ENCODE measurements at places on chromosomes 11 and 22.

GRCh38 chr11:111119751-111120150 is 125.8 kb upstream of the POU2AF2 start:
- DNase-seq = no peak

- DNase-seq = no peak
Observed at GRCh38 chr11:45500451-45500850, 165.0 kb downstream of the CHST1 start.

DNA sequence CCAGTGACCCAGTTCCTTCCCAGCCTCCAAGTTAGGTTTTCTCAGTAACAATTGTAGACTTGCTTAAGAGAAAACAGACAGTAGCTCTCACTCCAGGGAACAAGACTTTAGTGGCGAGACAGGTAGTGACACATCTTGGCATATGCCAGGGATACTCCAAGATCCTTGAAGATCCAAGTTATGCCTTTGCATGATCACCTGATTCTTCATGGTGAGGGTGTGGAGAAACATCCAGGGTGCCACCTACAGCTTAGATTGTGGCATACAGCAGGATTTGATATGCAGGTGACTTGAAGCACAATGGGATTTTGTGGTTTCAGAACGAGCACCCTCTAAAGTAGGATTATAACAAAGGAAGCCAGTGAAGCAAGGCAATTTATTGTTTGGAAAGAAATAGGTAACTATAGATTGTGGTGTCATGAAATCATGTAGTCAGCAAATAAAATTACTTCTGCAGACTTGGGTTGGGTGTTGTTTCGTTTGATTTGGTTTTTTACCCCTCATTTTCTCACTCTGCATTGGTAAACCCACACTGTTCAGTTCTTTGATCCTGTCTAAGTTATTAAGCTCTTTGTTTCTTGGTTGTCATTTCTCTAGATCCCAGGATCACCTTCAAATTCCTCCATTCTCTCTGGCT is 9.2 kb downstream of the POU2AF3 start:
- no peak for DNase-seq

- no peak for DNase-seq
Observed at GRCh38 chr11:126332221-126332711, 23.2 kb upstream of the ST3GAL4 start.

DNA sequence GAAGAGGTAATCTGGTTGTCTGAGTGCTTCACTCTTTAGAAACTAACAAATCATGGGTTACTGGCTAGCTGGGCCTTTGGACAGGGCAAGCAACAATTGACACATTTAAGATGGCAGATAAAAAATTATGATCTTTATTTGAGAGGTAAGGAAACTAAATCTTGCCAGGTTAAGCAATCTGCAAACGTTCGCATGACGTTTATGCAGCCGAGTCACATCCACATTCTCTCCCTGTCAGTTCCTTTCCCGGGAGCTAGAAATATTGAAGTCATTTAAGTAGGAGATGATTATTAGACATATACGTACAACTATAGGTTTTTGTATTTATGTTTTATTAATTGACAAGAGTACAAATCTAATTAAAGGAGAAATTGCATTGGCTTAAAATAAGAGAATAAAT is 57.4 kb upstream of the RCN1 start:
- no peak for DNase-seq

GRCh38 chr11:75969626-75970308 is 154.8 kb downstream of the UVRAG start:
- DNase-seq = no peak

- no peak for DNase-seq
Observed at GRCh38 chr11:79393362-79394043, 47.3 kb downstream of the TENM4 start.

- no peak for DNase-seq
Observed at GRCh38 chr22:26480611-26480932, 3.0 kb downstream of the HPS4 start.

- DNase-seq = no peak
Observed at GRCh38 chr11:2725368-2726300, 25.8 kb upstream of the KCNQ1OT1 start.

GRCh38 chr11:35330931-35331330 is 88.4 kb downstream of the SLC1A2 start:
- DNase-seq = peak; percentile 22

DNA sequence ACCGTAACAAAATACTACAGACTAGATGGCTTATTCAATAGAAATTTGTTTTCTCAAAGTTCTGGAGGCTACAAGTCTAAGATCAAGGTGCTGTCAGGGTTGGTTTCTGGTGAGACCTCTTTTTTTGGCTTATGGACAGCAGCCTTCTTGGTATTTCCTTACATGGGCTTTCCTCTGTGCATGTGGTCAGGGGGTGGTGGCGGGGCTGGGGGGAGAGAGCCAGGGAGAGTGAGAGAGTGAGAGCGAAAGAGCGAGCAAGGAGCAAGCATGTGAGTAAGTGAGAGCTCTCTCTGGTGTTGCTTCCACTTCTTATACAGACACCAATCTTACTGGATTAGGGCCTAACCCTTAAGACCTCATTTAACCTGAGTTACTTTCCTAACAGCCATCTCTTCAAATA is 181.5 kb downstream of the TMEM135 start:
- DNase-seq = peak; percentile 15

DNA sequence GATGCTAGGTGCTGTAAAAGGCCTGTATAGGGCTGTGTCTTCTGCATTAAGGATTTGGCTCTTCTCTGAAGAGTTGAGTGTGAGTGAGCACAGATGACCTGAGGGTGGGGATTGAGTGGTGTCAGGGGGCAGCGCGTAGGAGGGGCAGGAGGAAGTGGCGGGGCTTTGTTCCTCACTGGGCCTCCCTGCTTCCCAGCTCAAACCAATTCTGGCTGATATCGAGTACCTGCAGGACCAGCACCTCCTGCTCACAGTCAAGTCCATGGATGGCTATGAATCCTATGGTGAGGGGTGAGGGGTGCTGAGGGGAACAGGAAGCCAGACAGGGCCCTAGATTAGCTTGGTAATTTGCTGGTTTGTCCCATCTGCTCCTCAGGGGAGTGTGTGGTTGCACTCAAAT is 9.1 kb downstream of the PHOX2A start:
- no peak for DNase-seq

DNA sequence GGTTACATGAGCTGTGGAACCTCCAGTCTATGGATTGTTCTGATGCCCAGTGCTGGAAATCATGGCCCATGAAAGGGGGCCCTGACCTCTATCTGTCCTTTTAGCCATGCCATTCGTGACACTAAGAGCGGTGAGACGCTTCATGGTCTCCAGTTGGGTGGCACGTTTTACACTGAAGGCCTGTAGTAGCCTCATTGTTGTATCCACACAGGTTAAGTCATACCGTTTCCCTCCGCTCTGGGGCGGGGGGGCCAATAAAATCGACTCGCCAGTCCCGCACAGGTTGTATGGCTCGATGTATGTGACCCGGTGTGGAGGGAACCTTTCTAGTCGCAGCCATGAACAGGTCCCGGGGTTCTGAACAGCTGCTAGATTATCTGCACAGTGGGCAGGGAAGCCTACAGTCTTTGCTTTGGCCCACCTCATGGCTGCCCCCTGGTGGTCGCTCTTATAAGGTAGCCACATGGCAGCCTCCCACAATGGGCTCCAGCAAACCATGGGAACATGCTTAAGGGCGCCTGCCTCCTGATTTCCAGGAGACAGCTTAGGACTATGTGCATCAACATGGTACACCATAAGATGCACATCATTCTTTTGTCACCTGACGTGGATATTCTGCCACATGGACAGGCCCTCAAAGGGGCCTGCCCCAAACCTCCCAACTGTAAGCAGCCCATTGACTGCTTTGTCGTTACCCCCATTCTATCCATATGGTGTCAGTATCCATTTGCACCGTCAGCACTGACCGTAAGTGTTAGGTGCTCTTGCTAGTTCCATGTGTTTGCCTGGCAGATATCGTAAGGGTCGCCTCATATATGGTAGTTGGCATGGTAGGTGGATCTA is 19.7 kb upstream of the APOL3 start:
- peak; percentile 87 for DNase-seq

DNA sequence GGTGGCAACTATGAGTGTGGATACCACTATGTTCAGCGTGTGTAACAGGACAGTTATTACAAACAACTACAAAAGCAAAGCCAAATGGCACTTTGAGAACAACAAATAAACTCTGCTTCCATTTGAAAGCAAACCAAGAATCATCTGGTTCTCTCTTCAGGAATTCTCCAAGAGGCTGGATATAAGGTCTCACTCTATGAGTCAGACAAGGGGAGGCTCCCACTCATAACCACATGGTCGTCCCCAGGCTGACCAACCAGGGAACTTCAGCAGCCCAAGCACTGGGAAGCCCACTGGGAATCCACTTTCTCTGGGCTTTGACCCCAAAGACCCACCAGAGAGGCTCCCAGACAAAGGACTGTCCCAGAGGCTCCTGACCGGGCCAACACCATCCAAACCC is 35.3 kb downstream of the DGCR2 start:
- no peak for DNase-seq

DNA sequence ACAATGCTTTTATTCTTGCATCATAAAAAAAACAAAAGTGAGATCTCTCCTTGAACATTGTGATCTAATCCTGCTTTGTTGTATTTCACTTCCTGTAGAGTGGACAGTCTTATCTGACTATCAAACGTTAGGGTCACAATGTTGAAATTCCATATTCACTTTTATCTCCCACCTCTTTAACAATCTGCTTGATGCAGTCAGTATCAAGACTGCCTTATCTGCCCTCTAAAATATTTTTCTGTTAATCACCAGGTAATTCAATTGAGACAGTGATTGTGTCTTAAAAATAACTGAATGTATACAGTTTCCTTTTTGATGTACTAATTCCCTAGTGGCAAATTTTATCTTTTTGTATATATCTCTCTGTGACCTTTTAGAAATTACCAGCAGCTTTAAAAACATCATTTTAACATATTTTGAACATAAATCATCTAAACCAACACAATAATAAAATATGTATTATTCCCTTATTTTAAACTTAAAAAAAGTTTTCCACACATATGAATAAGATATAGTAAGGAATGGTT is 143.1 kb upstream of the MPPED2 start:
- DNase-seq = no peak

GRCh38 chr22:40782521-40782920 is 36.6 kb downstream of the SLC25A17 start:
- DNase-seq = no peak

- peak; percentile 54 for DNase-seq
Observed at GRCh38 chr11:118434553-118435289, 1.6 kb upstream of the KMT2A start.

DNA sequence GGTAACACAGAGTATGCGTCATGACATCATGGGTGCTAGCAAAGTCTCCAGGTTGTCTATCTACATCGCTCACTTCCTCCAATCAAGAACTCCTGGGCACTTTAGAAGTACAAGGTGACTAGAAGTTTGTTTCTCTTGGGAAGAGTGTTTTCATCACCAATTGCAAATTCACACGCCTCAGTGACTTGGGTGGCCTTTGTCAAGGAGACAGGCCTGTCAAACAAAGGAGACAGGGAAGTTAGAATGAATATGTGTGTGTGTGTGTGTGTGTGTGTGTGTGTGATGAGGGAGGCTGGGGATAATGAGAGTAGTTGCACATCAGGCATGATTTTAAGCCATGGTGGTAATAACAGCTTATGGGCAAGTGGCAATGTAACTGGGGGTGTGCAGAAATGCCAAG is 953.2 kb downstream of the OPCML start:
- no peak for DNase-seq

DNA sequence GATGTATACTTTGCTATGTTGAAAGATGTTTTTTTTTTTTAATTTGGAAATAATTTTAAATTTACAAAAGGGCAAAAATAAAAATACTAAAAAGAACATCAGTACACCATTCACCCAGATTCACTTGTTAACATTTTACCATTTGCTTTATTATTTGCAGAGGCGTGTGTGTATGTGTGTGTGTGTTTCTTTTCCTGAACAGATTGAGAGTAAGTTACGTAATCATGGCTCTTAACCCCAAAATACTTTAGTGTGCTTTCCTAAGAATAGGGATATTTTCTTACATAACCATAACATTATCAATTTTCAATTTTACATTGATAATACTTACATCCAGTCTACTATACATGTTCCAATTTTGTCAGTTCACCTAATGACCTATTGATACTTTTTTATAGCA is 91.5 kb upstream of the HORMAD2 start:
- no peak for DNase-seq

- DNase-seq = no peak
Observed at GRCh38 chr11:11414996-11415395, 61.9 kb upstream of the CSNK2A3 start.

DNA sequence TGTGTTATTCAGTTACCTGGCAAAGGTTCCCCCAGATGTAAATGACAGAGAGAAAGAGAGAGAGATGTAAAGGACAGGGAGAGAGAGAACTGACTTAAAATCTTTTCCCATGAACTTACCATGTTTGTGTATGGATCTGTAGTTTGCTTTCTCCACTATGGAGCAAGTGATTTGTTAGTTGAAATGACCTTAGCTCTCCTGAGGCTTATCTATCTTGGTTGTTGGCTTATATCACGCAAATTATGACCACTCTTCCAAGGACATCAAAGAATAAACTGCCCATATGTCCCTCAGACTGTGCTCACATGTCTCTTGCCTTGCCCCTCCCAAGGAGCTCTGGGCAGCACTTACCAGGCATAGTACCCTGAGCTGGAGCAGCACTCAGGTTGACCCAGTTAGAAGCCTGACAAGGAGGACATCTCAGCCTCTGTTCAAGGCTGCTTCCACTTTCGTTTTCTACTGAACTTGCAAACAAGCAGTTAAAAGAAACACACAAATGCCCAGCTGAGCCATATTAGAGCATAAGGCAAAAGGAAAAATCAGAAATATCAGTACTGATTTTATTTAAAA is 95.3 kb upstream of the RCN1 start:
- DNase-seq = peak; percentile 40

- DNase-seq = no peak
Observed at GRCh38 chr11:108496643-108497256, 1.4 kb downstream of the POGLUT3 start.

GRCh38 chr22:41862530-41863266 is 29.8 kb downstream of the SREBF2 start:
- peak; percentile 75 for DNase-seq

DNA sequence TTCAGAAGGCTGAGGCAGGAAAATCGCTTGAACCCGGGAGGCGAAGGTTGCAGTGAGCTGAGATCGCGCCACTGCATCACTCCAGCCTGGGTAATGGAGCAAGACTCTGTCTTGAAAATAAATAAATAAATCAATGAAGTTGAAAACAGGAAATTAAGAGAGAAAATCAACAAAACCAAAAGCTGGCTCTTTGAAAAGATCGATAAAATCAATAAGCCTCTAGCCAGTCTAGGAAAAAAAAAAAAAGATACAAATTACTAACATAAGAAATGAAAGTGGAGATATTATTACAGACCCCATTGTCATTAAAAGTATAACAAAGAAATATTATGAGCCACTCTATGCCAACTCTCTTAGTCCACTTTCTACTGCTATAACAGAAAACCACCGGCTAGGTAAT is 48.0 kb upstream of the NUP160 start:
- DNase-seq = no peak
